ENCODE measurements at places on chromosomes 11 and 22.
A peak's percentile ranks its signal among the peaks of the same experiment; 100 is the strongest.

DNA sequence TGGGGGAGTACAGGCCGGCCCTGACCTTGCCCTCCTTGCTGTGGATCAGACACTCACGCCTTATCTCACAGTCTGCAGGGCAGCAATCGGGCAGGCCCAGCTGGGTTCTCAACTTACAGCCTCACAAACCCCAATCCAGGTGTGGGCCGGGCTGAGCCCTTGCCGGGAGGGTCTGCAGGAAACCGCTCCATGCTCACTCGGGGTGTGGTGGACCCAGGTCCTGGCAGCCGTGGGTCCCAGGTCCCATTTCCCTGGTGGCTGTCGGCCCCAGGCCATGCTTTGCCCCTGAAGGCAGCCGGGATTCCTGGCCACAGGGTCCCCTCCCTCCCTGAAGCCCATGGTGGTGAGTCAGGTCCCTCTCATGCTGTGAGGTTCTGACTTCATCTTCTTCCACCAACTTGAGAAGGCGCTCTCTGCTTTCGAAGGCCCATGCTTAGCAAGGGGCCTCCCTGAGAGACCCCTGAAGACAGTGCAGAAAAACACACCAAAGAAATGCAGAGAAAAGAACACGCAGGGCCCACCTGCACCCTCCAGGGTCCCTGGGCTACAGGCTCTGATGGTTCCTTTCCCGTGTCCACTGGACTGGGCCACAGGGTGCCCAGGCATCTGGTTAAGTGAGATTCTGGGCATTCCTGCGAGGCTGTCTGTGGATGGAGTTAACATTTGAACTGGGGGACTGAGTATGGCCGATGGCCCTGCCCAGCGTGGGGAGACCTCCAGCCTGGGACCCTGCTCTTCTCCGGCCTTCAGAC is 588.2 kb downstream of the BRD1 start:
- DNase-seq: no peak

DNA sequence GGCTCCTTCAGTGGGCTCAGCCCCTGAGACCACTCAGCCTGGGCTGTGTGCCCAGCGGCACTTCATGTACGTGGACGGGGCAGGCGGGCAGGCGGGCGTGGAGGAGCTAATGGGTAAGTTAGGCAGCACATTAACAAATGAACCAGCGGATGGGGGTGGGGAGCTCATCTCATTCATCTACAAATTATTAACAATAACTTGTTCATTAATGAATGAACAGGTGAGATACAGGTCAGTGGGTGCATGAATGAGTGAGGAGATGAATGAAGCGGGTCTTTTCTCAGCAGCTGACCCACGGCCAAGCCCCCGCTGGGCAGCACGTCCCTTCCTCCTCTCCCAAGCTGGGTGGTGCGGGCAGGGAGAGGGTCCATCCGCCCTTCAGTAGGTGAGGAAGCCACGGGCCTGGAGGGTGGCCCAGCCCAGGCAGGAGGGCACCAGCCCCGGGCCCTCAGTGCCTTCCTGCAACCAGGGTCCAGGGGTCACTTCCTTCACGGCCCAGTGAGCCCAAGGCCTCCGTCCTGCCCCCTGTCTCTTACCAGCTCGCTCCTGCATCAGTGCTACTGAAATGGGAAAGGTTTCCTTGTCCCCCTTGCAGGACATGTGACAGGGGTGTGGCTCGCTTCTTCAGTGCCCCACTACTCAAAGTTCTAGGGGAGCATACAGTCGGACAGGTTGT is 60.5 kb upstream of the KCNQ1OT1 start:
- no peak for DNase-seq

DNA sequence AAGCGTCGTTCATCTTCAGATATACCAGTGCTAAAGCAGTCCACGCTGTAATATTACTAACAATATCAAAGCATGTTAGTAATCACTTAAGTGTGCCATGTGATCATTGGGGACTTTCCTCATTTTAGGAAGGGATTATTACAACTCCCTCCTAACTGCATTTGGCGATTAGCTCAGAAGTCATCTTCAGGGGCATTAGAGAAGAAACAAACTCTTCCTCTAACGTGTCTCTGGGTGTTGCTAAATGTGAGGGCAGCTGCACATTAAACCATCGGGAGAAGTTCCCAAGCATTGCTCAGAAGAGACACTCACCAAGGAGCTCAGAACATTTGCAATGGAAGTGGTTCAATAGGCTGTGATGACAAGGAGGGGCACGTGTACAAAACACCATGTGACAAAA is 17.2 kb downstream of the TESMIN start:
- DNase-seq: no peak

DNA sequence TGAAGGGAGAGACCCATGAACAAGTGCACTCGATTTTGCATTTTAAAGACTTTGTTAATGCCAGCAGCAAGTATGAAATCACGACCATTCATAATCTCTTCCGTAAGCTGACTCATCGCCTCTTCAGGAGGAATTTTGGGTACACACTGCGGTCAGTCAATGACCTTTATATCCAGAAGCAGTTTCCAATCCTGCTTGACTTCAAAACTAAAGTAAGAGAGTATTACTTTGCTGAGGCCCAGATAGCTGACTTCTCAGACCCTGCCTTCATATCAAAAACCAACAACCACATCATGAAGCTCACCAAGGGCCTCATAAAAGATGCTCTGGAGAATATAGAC is 5.9 kb downstream of the SERPIND1 start:
- DNase-seq: no peak

GRCh38 chr11:47003180-47003877 is 66.8 kb downstream of the CSTPP1 start:
- DNase-seq: peak; percentile 69

DNA sequence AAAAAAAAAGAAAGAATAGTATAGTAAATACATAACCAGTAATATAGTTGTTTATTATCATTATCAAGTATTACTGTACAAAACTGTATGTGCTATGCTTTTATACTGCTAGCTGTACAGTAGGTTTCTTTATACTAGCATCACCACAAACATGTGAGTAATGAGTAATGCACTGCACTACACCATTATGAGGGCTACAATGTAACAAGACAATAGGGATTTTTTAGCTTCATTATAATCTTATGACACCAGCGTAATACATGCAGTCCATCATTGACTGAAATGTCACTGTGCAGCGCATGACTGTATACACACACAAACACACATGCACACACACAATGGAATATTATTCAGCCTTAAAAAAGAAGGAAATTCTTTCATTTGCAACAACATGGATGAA is 111.5 kb upstream of the ZBED5 start:
- DNase-seq: no peak

DNA sequence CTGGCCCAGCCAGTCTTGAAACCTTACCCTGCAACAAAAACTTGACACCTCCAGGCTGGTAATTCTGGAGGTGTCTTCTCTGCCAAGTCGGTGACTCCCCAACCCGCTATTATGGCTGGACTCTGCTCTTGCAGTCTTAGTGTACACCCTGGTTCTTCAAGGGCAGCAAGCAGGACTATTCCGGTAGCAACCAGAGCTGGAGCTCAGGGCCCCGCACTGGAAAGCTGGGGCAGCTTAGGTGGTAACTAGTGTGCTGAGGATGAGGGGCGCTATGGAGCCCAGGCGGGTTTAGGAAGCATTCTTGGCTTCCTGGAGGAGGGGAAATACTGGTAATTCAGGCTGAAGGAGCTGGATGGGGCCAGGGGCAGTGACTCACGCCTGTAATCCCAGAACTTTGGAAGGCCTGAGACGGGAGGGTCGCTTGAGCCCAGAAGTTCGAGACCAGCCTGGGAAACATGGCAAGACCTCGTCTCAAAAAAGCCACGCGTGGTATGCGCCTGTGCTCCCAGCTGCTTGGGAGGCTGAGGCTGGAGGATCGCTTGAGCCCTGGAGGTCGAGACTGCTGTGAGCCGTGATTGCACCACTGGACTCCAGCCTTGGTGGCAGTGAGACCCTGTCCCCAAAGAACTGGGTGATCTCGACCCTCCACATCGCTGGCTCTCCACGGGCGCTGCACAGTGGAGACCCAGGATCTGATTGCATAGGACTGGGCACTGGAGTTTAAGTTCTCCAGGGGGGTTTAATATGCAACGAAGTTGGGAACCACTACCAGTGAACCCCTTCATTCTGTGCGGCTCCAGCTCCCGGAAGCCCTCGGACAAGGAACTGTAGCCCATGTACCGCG is 10.6 kb upstream of the AIFM3 start:
- peak; percentile 66 for DNase-seq

GRCh38 chr11:64314146-64314804 is 3.1 kb downstream of the TRMT112 start:
- DNase-seq: no peak

DNA sequence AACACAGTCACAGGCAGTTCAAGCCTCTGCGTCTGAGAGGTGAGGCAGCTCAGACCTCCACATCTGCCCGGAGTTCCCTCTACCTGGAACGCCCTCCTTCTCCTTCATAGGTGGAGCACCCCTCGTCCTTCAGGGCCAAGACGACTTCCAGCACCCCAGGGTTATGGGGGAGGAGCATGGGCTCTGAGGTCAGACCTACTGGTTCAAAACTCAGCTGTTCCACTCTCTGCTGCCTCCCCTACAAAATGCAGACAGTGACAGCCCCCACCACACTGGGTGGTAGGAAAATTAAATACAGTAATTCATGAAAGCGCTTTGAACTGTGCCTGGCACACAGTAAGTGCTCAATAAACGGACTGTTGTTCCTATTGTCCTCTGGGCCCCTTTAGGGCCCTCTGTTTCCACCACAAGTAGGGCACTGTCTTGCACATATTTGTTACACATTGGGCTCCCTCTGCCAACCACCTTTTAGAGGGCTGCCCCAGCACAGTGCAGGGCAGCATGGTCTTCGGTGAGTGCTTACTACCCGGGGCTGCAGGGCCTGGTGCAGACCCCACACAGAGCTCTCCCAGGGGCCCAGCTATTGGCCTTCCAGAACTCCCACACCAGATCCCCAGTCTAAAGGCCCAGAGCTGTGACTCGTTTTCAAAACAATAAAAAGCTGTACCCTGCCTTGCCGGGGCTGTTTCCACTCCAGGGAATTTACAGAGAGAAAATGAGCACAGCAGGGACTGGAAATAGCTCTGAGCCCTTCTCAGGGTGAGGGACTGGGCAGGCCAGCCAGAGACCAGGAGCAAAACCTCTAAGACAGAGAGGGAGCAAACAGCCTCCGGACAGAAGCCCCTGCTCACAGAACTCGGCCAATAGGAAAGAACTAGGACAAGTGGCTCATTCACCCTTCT is 2.5 kb downstream of the TMEM184B start:
- no peak for DNase-seq

GRCh38 chr11:91220476-91221202 is 997.8 kb upstream of the CHORDC1 start:
- peak; percentile 24 for DNase-seq

DNA sequence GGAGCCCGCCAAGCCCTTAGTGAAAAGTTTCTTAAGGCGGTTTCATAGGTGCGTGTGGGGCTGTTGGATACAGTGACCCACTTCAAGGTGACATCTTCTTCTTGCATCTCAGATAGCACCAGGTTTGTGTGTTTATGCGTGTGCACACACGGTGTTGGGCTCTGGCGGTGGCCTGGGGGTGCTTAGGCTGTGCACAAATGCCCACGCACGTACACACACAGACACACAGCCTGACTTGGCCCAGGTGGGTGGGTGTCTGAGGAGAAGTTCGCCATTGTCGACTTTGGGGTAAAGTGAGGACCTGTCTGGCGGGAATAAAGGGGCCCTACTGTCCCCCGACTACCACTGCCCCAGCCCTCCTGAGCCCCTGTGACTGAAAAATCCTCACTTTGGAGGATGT is 103.8 kb downstream of the KCNQ1 start:
- DNase-seq: no peak

GRCh38 chr22:18991138-18991432 is 55.0 kb upstream of the PRODH start:
- DNase-seq: no peak

DNA sequence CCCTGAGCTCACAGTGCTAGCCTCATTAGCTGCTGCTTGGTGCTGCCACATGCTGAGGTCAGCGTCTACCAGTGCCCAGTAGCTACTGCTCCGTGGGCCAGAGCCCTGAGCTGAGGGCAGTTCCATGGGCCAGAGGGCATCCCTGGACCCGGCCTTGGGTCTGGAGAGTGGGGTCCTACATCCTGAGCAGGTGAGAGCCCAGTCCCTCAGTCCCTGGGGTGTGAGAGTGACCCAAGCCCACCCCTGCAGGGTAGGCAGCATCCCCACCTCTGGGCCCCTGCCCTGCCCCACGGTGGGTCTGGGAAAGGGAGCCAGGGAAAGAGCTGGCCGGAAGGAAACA is 9.8 kb downstream of the LMNTD2 start:
- no peak for DNase-seq

- peak; percentile 69 for DNase-seq
These were observed 40.1 kb upstream of the CD44 start for GRCh38 chr11:35098855-35099254.

DNA sequence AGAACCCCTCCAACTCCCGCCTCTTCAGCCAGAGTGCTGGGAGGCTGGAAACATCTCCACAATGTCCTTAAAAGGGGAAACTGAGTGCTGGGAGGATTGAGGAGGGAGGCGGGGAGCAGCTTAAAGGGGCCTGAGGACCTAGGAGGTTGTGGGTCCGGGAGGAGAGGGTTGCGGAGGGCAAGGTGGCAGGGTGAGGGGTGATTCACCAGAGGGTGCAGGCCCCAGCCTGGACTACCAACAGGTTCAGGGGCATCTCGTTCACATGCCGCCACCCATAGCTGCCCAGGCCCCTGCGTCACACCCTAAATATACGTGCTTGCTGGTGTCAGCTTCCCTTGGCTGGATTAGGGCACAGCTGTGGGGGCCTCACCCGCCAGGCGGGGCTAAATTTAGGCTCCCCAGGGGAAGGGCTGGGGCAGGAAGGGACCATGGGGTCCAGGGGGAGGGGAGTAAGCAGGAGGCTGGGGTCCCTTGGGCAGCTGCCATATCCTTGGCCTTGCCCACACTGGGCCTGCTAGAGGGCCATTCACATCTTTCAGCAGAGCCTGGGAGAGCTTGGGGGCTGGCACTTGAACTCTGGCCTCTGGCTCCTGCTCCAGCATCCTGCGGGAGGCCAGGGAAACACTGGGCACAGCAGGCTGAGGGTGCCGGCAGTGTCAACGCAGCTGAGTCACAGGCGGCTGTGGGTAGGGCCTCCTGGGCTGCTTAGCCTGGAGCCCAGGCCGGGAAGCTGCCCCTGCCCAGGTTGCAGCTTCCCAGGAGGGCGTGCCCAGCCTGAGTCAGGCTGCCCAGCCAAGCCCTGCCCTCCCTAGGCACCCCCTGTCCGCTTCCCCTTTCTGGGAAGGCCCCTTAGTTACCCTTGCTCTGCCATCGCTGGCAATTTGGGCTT is 1.3 kb downstream of the EHBP1L1 start:
- DNase-seq: peak; percentile 75

DNA sequence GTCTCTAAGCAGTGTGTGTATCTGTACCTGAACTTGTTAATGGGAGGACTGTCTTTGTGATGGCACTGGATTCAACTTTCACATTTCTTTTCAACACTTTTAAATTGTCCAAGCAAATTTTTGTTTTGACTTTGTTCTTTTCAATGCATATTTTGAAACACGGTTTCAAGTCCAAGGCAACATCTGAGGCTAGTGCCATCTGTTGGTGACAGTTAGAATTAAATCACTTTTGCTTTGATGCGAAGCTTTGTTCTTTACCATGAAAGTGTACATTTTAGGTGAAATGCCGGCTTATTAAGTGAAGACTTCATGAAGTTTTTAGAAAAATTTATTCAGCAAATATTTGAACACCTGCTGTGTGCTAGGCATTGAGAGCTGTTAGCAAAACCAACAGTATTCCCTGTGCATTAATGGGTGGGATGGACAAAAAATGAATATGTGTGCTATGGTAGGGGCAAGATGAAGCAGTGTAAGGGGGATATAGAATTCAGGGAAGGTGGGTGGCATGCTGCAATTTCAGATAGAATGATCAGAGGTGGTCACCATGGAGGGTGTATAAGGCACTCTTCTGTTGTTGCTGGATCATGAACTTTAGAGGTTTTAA is 70.2 kb downstream of the DDX10 start:
- peak; percentile 5 for DNase-seq

- DNase-seq: no peak
These were observed 74.3 kb downstream of the DDIAS start for GRCh38 chr11:82975882-82976281.

- DNase-seq: no peak
These were observed 328.3 kb upstream of the NARS2 start for GRCh38 chr11:78902771-78903507.
